ENCODE measurements at places on chromosomes 1 and 21.

DNA sequence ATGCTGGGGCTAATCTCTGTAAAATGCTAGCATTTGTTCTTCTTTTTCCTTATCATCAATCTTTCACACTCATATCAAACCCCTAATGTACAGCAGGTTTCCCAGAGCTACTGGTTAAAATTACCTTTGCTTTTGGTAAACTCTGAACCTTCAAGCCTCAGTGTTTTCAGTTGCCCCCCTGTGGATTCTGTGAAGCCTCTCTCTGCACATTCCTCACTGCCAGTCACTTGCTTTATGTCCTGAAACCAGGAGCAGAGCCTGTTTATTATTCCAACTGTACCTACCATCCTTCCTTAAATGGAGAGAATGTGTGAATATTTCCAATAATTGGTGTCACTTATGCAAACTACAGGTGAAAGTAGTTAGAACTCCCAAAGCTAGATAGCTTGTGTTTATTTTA is 134.2 kb downstream of the NEK7 start:
- DNase-seq, result peak; percentile 85

DNA sequence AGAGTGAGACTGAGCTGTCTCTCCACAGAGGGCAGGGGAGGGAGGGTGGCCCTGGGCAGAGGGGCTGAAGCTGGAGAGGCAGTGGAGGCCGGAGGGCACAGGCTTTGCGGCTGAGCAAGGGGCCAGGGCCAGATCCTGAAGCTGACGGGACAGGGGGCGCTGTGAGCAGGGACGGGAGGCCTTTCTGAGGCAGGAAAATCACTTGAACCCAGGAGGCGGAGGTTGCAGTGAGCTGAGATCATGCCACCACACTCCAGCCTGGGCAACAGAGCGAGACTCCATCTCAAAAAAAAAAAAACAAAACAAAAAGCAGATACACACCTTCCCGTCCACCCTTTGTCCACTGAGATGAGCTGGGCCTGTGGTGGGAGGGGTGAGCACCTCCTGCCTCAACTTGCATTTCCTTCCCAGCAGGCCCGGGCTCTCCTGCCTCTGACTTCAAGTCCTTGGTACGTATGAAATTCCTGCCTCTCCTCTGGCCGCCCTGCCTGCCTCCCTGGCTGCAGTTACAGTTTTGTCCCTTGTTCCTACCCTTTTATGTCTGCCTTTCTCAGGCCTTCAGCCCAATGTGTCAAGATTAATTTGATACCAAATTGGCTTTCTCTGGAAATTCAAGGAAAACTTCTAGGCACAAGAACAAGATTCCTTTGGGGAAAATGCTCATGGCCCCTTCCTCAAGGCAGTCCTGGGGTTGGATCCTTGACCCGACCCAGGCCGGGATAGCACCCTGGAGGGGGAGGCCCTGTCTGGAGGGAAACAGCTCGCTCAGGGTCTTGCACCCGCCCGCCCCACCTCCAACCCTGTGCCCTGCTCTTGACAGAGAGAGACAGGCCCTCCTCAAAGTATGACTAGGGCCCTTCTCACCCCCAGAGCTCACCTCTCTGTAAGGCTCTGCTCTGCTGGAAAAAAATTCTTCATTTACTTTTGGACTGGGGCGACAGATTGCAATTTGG is 11.2 kb upstream of the ADAMTSL4 start:
- peak; percentile 95 for DNase-seq

DNA sequence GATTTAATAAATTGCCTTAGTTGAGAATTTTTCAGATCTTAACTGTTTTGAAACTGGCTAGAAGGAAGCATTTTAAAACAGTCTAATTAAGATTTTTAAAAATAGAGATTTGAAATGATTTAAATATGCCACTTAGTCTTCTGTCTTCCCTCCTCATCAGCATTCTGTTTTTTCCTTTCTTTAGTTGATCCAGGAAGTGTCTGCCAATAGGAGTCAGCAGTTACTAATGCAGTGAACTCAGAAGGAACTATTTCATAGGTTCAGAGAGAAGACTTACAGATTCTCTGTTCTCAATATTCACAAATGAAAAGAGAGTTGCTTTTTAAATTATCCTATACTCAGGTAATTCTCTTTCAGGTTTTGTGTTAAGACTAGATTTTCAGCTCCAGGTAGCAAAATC is 84.5 kb downstream of the RPS6KC1 start:
- DNase-seq, result peak; percentile 18

DNA sequence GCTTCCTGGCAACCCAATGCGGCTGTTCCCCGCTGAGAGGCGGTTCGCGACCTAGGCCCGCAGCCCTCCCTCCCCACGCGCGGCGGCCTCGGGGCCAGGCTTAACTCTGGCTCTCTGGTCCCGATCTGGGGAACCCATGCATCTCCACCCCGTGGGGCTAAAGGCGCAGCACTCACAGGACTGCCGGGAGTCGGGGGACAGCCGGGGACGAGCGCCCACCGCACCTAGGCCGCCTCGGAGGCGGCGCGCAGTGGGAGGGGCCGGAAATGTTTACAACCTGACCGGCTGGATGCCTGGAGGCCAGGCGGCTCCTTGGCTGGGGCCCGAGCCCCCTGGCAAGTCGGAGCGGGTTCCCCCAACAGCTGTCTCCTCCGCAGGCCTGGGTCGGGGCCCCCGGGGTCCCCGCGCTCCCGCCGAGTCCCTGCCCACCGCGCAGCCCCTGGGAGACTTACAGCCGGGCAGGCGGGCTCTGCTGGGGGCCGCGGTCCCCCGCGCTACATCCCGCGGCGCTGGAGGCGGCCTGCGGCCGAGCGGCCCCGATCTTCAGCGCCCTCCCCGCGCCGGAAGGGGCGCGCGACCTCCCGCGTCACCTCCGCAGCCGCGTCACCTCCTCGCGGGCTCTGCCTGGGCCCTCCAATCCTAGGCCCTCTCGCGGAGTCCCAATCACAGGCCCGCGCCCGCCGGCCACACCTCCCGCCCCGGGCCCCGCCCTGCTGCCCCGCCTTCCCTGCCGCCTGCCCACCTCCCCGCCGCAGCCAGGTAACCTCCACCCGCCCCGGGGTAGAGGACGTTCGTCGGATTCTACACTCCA is at the start of gene ADIPOR1:
ADIPOR1 (minus strand) TSS at position 580 of the 811 bp plus-strand sequence. CDS start 7,242 bp downstream, outside the sequence.
- DNase-seq, result peak; percentile 93

DNA sequence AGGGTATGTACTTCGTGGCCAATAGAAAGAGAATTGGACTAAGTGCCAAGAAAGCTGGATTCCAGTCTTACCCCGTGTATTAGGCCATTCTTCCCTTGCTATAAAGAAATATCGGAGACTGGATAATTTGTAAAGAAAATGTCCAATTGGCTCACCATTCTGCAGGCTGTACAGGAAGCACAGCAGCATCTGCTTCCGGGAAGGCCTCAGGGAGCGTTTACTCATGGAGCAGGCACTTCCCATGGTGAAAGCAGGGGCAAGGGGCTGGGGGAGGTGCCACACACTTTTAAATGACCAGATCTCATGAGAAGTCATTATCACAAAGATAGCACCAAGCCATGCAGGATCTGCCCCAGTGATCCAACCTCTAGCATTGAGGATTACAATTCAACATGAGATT is 7.8 kb upstream of the AMIGO1 start:
- no peak for DNase-seq

- DNase-seq, result no peak
Measured at GRCh38 chr1:64110924-64111777, 92.3 kb upstream of the UBE2U start.

GRCh38 chr1:186662752-186663151 is 17.5 kb downstream of the PTGS2 start:
- peak; percentile 70 for DNase-seq

DNA sequence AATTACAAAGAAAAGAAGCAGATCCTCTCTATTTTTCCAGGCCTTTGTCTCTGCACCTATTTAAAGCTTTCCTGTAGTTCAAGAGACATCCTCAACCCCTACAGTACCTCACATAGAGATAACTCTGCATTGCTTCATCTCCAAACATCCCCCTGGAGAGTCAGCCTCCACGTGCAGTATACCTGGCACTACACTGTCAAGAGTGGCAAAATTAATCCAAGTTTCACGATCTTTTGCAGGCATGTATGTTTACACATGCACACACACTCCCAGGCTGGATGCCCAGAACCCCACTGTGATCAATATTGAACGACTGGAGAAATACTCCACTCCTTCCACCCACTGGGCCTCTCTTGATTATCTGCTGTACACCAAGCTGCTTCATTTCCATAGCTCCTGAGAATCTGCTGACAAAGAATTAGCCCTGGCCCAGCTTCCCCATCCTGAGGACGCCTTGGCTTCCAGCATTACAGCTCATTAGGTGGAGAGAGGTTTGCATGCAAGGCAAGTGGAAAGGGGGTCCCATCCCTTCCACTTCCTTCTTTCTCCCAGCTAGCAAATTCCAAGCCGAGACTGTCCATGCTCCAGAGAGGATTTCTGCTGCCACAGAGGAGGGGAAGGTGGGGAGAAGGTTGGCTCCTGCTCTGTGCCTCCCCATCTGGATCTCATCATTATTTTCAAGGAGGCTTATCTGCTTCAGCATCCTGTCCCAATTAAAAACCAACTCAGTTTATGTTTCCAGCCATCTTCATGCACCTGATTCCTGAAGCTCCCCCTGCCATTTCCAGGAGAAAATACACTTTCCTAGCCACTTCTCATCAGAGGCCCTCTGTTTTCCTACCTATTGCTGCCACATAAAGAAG is 66.5 kb upstream of the GOLT1A start:
- no peak for DNase-seq

GRCh38 chr1:45925728-45926287 is 122.4 kb downstream of the MAST2 start:
- DNase-seq, result no peak

DNA sequence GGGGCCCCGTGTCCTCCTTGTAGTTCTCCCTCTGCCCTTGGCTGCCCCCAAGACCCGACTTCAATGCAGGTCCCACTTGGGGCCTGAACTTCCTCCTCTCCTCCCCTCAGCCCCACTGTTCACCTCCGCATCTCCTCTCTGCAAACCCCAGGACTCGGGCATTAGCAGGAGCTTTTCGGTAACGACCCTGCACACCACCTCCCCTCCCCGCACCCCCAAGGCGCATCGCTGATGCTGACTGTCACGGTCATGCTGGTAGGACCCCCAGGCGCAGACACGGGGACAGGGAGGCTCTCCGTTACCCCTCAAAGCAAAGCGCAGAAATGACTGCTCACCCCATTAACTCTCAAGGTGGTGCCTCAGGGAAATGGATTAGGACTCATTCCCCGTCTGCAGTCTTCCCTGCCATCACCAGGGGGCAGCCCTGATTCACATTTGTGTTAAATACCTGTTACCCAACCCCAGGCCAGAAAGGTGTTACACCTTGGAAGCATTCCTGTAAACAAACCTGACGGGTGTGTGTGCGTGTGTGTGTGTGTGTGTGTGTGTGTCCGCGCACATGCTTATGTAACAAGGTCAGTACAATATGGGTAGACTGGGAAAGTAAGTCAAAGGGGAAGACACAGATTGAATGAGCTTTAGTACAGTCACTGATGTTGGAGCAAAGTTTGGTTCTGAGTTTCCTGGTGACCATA is 6.4 kb upstream of the GUCA2B start:
- DNase-seq, result peak; percentile 93

DNA sequence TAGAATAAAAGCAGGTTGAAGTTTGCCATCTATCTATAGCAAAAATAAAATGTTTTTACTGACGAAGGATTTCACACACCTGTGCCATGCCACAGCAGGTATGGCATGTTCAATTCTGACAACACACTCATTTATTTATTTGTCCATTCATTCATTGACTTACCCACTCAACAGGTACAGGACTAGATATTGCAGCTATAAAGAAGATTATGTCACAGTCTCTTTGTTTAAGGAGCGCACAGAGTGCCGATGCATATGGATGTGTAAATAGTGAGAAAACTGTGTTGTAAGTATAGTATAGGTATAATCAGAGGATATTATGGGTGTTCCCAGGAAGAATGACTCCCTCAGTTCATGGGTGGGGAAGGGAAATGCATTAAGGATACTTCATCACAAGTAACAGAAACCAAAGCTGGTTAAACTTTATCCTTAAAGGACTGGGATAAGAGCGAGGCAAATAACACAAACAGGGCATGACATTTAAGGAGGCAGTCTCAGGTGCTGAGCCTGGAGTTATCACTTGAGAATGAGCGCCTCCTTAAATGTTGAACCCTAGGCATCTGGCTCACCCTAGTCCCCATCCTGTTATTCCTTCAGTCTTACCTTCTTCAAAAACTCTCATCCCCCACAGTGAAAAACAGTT is 7.9 kb upstream of the ZRANB2 start:
- no peak for DNase-seq

Data from mesendoderm (in vitro differentiated cells).